HepG2 (cell line): ENCODE measurements at places on chromosomes 1 and 21. TPM values are rescaled to one million over a fixed set of nuclear protein-coding genes. Genes with fewer than 3 reads are reported as not detected.

FMO5 gene
- total RNA-seq = 48.2 and 59.5 TPM in 2 replicates

RHD gene
- not detected in 2 replicates for total RNA-seq

C1orf167 gene
- not detected in 2 replicates for total RNA-seq

AJAP1 gene
- not detected in 2 replicates for total RNA-seq

FH gene
- total RNA-seq = 152 and 211 TPM in 2 replicates

NKAIN1 gene
- 0.29 TPM in 1 of 2 replicates, not detected in the other for total RNA-seq

OR14K1 gene
- total RNA-seq = not detected in 2 replicates

DNA sequence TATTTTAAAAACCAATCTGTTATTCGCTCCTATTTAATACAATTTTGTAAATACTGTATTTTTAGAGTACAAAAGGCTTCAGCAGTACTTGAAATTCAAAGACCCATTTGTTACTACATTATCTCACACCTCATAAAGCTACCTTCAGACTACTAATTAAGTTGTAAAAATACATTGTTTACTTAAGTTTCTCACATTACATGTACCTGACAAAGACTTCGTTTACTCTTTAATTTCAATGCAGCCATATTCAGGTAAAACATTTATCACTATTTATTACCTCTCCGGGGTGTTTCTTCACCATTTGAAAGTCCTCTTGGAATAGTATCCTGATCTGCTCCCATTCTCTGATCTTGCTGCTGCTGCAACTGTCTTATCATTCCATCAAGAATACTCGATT is 55.2 kb downstream of the BRWD1 start:
- peaks cover 10% of the 10 kb centered on the region for H3K36me3 ChIP-seq
- H3K4me1 ChIP-seq = no peaks in the 10 kb centered on the region
- H3K4me3 ChIP-seq = no peak overlapping the region
- no peaks in the 10 kb centered on the region for H3K27me3 ChIP-seq
- no peak for DNase-seq
- no peak overlapping the region for H3K27ac ChIP-seq

GRCh38 chr1:26900815-26901511 is 696 bp upstream of the GPATCH3 start:
- no peak for DNase-seq
- no peaks in the 10 kb centered on the region for H3K27me3 ChIP-seq
- peaks cover 55% of the 10 kb centered on the region for H3K4me1 ChIP-seq
- peak overlapping the region; percentile 89 for H3K27ac ChIP-seq
- peaks cover 12% of the 10 kb centered on the region; the same call in 2 of the 3 replicates for H3K36me3 ChIP-seq
- H3K4me3 ChIP-seq = peak overlapping the region; percentile 76

GRCh38 chr1:228408869-228409805 is 2.5 kb upstream of the TRIM11 start:
- peaks cover 53% of the 10 kb centered on the region for H3K4me1 ChIP-seq
- H3K27ac ChIP-seq = no peak overlapping the region
- no peak overlapping the region for H3K4me3 ChIP-seq
- no peak for DNase-seq

GRCh38 chr1:240649733-240650721 is 38.1 kb upstream of the GREM2 start:
- no peaks in the 10 kb centered on the region for H3K36me3 ChIP-seq
- no peak overlapping the region for H3K27ac ChIP-seq
- no peak overlapping the region for H3K4me3 ChIP-seq
- DNase-seq = no peak

- peak; percentile 61 for DNase-seq
- peaks cover 43% of the 10 kb centered on the region for H3K4me1 ChIP-seq
- H3K27me3 ChIP-seq = no peaks in the 10 kb centered on the region
- peak overlapping the region; percentile 34 for H3K4me3 ChIP-seq
- no peaks in the 10 kb centered on the region for H3K36me3 ChIP-seq
- peak overlapping the region; percentile 63 for H3K27ac ChIP-seq
These were observed 32.1 kb downstream of the JAK1 start for GRCh38 chr1:64934115-64934877.

- no peak overlapping the region for H3K27ac ChIP-seq
- no peaks in the 10 kb centered on the region for H3K27me3 ChIP-seq
- peaks cover 3% of the 10 kb centered on the region for H3K36me3 ChIP-seq
- H3K4me1 ChIP-seq = peaks cover 10% of the 10 kb centered on the region; the same call in 1 of the 2 replicates
These were observed 34.1 kb downstream of the TP53BP2 start for GRCh38 chr1:223811634-223812101.

DNA sequence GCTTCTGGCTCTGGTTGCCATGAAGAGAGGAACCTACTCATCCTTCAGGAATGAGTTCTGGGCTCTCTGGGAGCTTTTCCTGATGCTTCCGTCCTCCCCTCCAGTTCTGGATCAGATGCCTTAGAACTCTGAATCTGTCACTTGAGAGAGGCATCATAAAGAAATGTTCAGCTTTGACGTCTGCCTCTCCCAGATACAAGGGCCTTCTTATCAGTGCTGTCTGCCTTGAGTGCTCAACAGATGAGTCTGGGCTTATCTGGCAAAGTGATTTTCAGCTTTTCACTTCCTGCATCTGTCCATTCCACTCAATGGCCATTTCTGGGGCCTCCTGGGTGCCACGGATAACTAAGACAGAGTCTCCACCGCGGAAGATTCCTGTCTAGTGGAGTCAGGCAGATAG is 12.3 kb upstream of the OTUD3 start:
- no peak overlapping the region for H3K4me3 ChIP-seq
- H3K27ac ChIP-seq = no peak overlapping the region
- H3K4me1 ChIP-seq = no peaks in the 10 kb centered on the region
- no peak for DNase-seq

DNA sequence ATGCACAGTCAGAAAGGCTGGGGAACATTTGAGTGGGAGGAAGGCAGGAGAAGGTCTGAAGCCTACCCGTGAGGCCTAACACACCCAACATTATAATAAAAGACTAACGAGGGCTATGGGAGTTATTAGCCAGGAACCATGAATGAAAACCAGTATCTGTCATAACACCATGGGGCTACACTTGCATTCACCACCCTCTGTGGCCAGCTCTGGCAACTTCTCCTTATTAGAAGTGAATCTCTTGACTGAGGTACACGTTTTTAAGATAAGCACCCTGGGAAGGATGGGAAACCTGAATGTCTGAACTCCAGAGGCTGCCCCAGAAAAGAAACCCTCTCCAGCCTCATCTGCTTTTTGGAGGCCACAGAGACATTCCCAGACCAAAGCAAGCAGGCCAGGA is 204.3 kb upstream of the RAB4A start:
- no peak for DNase-seq
- H3K36me3 ChIP-seq = no peaks in the 10 kb centered on the region
- H3K27ac ChIP-seq = no peak overlapping the region
- H3K4me3 ChIP-seq = no peak overlapping the region

- DNase-seq = no peak
- no peak overlapping the region for H3K27ac ChIP-seq
- peaks cover 12% of the 10 kb centered on the region for H3K36me3 ChIP-seq
- peaks cover 37% of the 10 kb centered on the region for H3K4me1 ChIP-seq
- peak overlapping the region; percentile 83; the same call in 1 of the 2 replicates for H3K4me3 ChIP-seq
These were observed 1.7 kb downstream of the ZNF692 start for GRCh38 chr1:248857201-248857600.
